ENCODE measurements at places on chromosomes 5 and 9.

DNA sequence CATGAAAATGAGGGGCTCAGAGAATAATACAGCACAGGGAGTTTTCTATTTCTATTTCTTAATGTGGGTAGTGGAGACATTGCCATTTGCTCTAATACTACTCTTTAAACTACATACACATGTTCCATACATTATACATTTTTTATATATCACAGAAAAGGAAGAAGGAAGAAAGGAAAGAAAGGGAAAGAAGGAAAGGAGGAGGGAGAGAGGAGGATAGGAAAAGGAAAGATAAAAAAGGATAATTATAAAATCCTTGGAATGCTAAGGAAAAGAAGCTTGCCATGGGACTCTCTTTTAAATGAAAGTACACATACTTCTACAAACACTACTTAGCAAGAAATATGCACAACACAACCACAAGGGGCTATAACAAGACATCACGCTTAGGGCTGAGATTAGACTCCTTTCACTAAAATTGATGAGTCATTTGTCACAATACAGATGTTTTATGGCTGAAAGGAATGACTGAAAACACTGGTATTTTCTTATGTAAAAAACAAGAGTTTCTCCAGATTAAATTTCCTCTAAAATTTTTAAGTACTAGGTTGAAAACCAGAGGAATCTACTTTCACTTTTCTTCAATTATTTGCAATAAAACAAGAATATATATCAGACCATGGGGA is 219.8 kb downstream of the ARL15 start:
- no peak for DNase-seq

DNA sequence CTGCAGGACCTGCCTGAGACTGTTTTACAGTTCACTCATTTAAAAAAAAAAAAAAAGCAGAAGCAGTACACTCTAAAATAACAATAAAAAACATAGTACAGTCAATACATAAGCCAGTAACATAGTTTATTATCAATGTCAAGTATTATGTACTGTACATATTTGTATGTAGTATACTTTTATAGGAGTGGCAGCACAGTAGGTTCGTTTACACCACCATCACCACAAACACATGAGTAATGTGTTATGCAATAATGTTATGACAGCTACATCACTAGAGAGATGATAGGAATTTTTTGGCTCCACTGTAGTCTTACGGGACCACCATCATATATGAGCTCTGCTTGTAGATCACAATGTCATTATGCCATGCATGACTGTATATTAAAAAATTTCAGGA is 462.8 kb downstream of the ISL1 start:
- no peak for DNase-seq

- DNase-seq, result no peak
These were observed 1858.4 kb downstream of the EFNA5 start for GRCh38 chr5:105812304-105812703.

DNA sequence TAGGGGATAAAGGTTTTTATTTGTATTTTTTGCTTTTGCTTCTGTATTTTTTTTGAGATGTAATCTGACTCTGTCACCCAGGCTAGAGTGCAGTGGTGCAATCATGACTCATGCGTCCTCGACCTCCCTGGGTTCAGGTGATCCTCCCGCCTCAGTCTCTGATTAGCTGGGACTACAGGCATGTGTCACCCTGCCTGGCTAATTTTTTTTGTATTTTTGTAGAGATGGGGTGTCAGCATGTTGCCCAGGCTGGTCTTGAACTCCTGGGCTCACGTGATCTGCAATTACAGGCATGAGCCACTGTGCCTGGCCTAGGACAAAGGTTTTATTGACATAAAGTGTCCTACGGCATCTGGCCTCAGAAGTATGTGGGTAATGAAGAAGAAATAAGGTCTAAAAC is 297.1 kb upstream of the C9orf72 start:
- no peak for DNase-seq

- DNase-seq, result no peak
These were observed 39.0 kb upstream of the CLPTM1L start for GRCh38 chr5:1383886-1384401.

All from ecto neural progenitor cell (in vitro differentiated cells).